ENCODE measurements at places on chromosomes 2 and 18.
A peak's percentile ranks its signal among the peaks of the same experiment; 100 is the strongest.

DNA sequence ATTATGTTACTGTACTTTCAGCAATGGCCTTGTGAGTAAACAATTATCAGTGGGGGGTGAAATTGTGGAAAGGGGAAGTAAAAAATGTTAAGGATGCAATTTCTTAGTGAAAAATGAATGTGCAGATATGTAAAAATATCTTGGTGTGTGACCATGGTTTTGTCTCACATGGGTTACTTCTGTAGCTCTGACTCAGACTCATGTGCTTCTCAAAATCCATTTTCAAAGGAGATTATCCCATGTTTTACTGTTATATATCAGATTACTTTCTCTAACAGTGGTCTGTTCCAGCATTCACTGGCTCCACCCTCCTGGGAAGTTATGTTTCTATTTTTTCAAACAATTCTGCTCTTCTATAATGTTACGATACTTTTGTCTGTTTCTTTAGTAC lies 298.2 kb upstream of the COL3A1 start:
- no peak for DNase-seq

GRCh38 chr2:203786549-203787351 lies 80.3 kb downstream of the CD28 start:
- no peak for DNase-seq

GRCh38 chr2:98457045-98457696 lies 12.5 kb downstream of the INPP4A start:
- peak; percentile 51 for DNase-seq

DNA sequence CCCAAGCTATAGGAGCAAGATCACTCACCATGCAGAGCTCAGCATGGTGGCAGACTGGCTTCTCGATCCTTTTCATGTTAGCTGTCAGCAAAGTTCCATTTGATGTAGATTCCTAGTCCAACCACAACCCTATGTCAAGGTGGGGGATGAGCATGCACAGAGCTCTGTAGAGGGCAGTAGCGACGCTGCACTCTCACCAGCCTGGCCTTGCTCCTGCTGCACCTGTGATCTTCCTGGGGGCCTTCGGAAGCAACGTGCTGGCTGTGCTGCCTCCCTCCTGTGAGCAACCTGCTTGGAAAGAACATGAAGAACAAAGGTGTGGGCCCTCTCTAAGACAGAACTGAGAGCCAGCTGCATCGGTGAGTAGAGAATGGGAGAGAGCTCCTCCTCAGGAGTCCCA lies 479.4 kb upstream of the MYT1L start:
- no peak for DNase-seq

DNA sequence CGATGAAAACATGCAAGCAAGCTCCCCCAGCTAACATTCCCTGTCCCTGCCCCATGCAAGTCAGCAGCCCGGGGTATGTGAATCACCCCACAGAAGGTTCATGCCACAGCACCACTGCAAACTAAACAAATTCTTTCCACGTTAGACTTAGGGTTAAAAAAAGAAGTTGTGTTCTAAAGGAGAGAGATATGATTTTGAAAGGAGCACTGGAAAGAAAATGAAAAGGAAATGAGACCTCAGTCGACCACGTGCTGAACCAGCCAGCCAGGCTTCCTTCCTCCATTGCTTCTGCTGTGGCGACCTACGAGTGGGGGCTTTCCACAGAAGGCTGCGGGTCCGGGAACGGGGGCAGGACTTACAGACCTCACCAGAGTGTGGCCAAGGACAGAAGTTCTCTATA lies 52.0 kb downstream of the ARL4C start:
- peak; percentile 71 for DNase-seq

DNA sequence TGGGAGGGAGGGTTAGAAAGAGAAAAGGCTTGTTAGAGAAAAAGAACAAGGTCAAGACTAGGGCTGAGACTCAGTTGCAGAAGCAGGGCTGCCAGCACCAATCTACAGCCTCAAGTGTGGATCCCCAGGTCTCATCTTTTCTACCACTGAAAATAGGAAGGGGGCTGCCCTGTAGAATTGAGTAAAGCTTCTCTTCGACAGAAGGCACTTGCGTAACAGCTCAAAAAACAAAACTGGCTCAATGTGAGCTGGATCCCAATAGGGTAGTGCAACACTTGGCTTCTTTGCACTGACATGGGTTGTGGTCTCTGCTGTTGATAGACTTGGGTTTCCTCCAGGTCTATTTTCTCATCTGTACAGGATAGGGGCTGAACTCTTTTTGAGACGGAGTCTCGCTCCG lies 1.8 kb upstream of the MPV17 start:
- no peak for DNase-seq

GRCh38 chr2:142866426-142866825 lies 11.0 kb upstream of the KYNU start:
- DNase-seq = no peak

DNA sequence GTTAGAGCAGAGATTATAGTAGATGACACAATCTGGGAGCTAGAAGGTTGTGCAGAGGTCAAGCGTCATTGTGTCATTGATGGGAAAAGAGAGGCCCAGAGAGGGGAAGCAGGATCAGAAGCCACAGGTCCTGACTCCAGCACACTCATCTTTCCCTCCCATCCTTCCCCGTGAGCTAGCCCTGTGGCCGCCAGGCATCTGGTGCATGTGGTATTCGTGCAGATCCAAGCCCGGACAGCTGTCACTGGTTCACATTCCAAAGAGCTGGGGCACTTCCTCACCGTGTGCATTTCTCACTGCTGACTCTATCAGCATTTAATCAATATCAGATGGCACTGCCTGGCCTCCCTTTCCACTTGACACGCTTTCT lies 94.1 kb upstream of the THOC1 start:
- DNase-seq = peak; percentile 45

DNA sequence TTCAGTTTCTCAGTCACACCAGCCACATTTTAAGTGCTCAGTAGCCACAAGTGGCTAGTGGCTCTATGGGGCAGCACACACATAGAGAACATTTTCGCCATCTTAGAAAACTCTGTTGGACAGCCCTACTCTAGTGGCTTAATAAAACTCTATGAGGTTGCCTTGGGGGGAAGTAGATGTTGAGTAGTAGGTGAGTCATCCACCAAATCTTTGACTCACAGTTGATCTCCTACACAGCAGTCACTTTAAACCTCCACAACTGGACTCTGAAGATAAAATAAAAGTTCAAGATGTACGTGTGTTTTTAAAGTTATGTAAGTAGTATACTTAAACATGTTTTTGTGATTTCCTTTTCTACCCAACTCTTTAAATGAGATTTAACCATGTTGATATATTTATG lies 379.0 kb downstream of the SETBP1 start:
- DNase-seq = peak; percentile 54

DNA sequence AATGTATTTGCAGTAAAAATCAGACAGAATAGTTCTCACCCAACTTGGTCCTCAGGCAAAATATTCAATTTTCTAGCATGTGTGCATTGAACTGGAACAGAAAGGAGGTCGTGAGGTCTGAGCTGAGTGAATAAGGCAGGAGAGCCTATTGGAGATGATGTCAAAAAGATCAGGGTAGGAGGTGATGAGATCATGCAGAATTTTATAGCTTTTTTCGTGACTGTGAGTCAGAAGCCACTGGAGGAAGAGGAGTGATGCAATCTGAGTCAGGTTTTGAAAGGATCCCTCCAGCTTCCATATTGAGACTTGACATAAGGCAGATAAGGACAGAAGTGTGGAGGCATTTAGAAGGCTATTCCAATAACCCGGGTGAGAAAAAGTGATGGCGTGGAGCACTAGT lies 299.5 kb upstream of the SOX11 start:
- peak; percentile 10 for DNase-seq

DNA sequence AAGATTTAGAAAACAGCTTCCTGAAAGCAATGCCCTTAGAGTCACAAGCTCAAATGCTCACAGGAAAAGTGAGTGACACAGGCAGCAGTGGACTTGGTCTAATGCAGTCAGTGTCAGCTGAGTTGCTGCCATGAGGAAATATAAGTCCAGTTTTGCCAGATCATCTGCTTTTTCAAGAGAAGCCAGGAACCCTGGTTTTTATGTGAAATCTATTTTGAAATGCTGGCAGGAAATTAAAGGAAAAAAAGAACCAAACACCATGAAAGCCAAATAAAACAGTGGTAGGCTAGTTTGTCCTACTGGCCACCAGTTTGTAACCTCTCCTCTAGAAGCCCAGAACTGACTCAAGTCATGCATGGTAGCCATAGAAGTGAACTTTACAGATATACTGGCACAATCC lies 109.2 kb downstream of the THADA start:
- DNase-seq = no peak

- DNase-seq = no peak
Observed at GRCh38 chr2:233101816-233102215, 41.7 kb downstream of the INPP5D start.

- DNase-seq = no peak
Observed at GRCh38 chr2:138522556-138522955, 21.0 kb downstream of the SPOPL start.

- DNase-seq = peak; percentile 66
Observed at GRCh38 chr2:196403471-196403870, 232.1 kb upstream of the STK17B start.

GRCh38 chr2:128786741-128787478 lies 468.2 kb upstream of the HS6ST1 start:
- DNase-seq = no peak

DNA sequence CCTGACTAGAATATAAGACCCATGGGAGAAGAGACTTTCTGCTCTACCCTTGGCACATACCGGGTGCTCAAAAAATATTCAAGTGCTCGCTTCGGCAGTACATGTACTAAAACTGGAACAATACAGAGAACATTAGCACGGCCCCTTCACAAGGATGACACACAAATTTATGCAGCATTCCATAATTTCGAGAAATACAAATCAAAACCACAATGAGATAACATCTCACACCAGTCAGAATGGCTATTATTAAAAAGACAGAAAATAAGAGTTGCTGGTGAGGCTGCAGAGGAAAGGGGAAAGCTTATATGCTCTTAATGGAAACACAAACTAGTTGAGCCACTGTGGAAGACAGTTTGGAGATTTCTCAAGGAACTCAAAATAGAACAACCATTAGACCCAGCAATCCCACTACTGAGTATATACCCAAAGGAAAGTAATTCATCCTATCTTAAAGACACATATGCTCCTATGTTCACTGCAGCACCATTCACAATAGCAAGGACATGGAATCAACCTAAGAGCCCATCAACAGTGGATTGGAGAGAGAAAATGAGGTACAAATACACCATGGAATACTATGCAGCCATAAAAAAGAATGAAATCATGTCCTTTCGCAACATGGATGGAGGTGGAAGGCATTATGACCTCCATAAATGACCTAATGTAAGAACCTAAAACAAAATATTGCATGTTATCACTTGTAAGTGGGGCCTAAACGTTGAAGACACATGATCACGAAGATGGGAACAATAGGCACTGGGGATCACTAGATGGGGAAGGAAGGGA lies 71.6 kb upstream of the CYP1B1 start:
- DNase-seq = peak; percentile 56

DNA sequence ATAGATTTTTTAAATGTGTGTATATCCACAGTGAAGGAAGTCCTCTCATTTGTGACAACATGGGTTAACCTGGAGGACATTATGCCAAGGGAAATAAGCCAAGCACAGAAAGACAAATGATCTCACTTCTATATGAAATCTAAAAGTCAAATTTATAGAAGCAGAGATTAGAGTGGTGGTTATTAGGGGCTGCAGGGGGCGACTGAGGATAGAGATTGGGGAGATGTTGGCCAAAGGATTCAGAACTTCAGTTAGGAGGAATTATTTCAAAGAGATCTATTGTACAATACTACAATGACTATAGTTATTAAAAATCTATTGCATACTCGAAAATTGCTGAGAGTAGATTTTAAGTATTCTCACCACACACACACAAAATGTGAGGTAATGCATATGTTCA lies 252.4 kb upstream of the SLC39A10 start:
- DNase-seq = no peak

DNA sequence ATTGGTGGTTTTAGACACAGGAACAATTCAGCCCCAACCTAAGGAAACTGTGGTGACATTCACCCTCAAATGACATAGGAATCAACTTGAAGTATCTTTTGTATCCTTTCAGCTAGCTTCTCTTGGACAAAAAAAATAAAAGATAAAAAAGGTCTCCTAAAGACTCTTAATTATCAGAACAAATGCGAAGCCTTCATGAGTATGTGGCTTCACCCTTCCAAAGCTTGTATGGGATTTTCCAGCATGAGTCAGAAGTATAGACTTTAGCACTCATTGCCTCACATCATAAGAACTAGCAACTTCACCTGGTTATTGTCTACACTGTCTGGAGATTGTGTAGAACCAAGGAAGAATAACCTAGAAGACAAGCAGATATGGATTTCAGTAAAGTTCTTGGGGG lies 135.4 kb downstream of the LAMA3 start:
- peak; percentile 62 for DNase-seq

DNA sequence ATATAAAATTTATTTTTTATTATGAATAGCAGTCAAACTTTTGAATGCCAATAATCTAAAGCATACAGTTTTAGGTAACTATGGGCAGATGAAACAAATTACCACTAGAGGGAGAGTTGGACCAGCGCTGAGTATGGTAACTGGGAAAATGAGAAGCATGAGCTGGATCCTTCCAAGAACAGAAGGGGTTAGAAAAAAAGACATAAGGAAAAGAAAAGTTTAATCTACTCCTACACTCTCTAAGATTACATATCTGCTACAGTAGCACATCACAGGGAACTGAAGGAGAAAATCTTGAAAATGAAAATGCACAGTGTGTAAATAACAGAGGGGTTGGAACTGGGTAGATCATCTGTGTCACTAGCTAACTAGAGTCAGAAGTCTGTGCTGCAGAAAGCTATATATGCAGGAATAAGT lies 15.5 kb downstream of the REG3G start:
- no peak for DNase-seq

- no peak for DNase-seq
Observed at GRCh38 chr18:62944454-62944853, 229.1 kb downstream of the PHLPP1 start.

DNA sequence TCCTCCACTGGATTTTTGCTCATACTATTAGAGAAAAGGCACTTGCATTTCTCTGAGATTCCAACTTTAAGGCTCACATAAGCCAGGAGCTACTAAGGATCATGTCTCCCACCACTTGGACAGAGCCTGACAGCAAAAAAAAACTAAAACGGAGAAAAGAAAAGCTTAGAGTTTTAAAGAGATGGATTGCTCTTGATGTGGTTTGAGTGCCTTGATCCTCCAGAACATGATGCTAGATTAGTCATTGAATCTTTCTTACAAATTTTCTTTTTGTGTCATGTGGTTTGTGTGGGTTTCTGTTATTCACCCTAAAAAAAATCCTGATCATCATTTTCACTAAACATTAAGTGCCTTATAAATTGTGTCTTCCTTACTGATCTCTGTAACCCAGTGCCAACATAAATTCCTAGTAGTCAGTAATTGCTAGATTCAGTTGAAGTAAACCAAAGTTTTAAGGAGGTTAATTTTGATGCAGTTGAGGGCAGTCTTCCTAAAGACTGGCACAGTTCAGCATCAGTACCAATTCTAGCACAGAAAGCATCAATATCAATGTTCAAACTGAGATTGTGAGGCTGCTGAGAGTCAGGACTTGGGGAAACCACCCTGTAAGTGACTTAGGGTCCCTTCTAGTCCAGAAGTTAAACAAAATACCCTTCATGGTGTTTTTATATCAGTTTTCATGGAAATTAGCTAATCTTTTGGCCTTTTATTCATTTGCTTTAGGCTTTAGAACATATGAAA lies 206.3 kb downstream of the RAD51AP2 start:
- DNase-seq = no peak

All from RCC 7860 (cell line).